Frontal cortex (tissue), 4 donors: ENCODE measurements at places on chromosomes 1 and 21.

DNA sequence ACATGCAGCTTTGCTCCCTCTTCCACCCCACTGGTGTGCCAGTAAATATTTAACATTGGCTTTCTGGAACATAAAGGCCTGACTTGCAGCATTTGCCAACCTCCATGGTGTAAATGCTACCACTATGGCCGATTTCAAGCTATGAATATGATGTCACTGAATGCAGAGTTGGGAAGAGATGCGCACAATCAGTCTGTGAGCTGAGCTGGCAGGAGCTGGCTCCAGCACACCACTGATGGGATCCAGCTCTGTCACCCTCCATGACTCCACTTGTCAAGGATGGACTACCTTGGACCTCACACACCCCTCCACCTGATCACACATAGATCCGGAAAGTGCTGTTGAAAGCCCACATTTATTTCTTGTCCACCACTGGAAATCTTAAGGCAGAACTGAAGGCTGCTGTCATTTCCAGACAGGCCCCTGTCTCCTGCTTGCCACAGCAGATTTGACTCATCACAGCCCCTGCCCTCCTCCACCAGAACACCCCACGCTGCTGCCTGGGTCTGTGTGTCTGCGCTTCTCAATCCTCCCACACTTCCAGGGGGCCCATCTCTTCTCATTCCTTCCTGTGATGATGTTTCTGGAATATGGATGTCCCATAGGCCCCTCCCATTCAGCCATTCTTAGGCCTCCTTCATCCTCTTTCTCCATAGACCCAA lies 82.2 kb upstream of the BCAR3 start:
- DNase-seq = no peak

DNA sequence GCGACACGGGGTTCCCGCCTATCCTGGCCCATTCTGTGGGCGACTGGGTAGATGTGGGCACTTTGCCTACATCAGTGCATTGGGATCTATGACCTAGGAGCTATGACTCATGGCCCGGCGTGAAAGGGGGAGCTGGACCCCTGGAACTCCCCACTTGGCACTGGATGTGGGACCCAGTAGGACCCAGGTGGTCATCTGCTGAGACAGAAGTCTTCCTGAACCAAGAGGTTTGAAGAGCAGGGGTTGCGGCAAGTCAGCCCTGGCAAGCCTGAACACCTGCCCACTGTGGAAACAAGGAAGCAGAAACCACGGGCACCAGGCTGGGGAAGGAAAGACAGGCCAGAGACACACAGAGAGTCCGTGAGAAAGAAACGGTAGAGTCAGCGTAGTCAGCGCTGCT lies 656.7 kb downstream of the AJAP1 start:
- no peak for DNase-seq

GRCh38 chr1:30313584-30313983 lies 409.8 kb downstream of the MATN1 start:
- DNase-seq = no peak

GRCh38 chr1:5267603-5268235 lies 613.3 kb downstream of the AJAP1 start:
- DNase-seq = no peak

DNA sequence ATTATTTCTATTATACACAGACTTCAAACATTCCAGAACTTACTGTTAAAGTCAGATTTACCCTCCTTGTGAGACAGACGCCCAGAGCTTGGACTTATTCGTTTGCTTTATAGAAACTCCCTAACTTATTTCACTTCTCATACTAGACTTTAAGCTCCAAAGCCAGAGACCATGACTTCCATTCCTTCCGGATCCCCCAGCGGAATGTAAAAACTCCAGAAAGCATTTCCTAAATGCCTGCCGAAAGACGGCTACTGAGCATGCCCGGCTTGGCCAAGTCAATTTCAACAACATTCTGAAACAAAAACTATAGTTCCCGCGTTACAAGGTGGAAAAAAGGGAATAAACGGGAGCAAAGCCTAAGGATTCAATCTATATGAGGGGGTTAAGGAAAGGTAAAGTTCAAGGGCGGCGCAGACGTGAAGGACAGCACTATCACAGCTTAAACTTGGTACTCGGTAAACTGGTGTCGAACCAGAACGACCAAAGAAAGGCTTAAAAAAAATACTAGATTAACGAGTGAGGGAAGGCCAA lies 1.1 kb downstream of the USP48 start:
- no peak for DNase-seq

- DNase-seq = no peak
Observed at GRCh38 chr1:85195703-85196102, 5.1 kb downstream of the SYDE2 start.

DNA sequence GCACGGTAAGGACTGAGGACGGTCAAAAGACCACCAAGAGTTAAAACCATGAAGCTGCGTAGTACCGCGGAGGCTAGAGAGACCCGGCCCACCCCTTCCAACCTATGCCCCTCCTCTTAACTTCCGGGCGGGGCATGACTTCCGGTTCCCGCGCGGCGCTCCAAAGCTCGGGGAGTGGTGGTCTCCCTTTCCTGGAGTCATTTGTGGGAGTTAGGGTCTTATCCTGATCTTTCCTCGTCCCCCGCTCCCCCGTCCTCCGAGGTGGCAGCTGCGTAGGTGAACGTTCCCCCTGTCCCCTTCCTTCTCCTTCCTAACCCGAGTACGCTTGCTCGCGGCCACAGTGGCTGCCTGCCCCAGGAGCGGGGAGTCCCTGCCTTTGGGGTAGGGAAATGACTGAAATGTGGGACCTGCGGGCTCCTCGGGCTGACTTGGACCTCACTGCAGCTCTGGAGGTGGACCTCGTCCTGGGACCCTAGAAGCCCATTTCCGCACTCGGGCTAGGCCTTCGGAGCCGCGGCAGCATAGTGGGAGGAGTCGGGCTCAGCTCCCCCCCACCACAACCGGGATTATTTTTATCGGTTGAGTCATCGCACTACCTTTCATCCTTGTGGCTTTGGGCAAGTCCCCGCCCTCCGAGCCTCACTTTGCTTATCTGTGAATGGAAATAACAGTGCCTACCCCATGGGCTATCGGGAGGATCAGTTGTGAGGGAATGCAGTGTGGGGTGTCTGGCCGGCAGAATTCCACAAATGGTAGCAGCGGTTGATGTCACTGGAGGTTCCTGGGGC lies 24.1 kb downstream of the CELA3A start:
- DNase-seq = peak; percentile 80

DNA sequence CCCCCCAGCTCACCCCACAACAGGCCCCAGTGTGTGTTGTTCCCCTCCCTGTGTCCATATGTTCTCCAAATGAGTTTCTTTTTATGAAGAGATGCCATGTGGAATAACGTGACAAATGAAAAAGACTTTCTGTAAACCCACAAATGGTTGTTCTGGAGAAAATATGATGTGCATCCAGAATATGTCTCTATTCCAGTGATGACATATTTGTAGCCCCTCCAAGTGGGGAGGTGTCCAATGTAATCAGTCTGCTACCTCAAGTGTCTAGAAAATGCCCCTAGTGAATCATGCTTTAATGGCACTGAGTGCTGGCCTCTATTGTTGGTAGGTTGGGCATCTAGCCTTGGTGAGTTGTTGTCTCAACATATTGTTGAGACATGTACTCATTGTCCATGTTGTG lies 179.6 kb downstream of the KCNK2 start:
- DNase-seq = no peak

- DNase-seq = no peak
Observed at GRCh38 chr1:220013497-220013896, 32.8 kb downstream of the EPRS1 start.

DNA sequence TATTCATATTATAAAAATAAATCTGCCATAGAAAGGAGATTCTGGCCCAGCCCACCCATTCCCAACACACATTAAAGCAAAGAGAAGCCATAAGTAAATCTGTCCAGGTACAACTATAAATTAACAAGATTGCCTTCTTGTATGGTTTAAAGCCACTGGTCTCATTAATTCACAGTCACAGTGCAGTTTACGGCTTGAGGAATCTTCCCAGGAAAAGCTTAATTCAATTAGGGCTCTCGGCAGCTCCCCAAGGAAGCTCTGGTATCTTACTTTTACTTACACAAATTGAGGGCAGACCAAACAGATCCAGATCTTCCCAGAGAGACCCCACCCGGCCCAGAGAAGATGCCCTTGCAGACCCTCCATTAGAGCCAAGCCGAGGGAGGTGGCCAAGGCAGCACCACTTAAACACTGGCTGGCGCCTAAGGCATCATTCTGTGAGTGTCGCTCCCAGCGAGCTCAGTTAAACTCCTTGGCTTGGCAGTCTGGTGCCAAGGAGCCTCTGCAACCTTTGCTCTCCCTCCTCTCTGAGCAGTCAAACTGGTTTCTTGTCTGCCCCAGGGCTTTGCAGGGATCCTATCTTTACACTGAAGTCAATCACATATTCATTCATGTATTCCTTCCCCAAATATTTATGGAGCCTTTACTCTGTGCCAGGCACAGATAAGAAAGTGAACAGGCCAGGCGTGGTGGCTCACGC lies 10.7 kb downstream of the SLC9A1 start:
- no peak for DNase-seq

DNA sequence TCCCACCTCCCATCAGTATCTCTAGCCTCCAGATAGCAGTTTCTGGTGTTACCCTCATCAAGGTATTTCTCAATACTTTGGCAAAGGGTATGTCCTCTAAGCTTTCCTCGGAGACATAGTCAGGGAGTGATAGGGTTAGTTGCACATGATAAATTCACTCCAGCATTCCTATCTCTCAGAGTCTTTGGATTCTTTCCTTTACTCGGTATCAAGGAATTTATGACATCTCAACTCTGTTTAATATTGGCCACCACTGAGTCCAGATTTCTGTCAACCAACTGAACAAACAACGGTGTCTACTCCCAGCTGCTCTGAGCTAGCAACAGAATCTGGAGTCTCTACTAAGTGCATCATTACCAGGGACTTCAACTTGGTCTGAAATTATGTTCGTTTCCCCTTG lies 233.4 kb downstream of the TM2D1 start:
- no peak for DNase-seq

DNA sequence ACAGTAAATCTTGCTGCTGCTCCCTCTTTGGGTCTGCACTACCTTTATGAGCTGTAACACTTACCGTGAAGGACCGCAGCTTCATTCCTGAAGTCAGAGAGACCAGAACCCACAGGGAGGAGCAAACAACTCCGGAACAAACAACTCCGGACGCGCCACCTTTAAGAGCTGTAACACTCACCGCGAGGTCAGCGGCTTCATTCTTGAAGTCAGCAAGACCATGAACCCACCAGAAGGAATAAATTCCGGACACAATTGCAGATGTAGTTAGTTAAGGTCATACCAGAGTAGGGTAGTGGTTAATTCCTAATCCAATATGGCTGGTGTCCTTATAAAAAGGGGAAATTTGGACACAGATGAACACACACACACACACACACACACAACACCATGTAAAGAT lies 37.7 kb downstream of the VTCN1 start:
- DNase-seq = no peak
